ENCODE measurements at places on chromosomes 13 and 19.

GRCh38 chr13:34466301-34466700 is 475.8 kb upstream of the NBEA start:
- DNase-seq, result no peak

DNA sequence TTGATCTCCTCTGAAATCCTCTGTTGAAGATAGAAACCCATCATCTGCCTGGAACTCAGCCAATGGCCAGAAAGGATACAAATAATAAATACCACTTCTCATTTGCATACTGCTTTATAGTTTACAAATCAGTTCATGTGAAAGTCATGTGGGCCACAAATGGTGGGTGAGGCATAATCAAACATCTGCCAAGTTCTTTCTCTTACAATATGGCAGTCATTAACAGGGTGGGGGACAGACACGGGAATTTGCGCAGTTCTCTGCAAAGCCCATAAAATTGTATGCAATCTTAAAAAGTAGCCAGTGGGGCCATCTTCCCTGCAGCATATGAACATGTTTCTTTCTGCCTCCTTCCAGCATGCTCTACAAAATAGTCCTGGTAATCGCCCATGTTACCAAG is 59.6 kb downstream of the NUFIP1 start:
- DNase-seq, result no peak

GRCh38 chr19:30690935-30691818 is 319.0 kb downstream of the ZNF536 start:
- DNase-seq, result no peak

DNA sequence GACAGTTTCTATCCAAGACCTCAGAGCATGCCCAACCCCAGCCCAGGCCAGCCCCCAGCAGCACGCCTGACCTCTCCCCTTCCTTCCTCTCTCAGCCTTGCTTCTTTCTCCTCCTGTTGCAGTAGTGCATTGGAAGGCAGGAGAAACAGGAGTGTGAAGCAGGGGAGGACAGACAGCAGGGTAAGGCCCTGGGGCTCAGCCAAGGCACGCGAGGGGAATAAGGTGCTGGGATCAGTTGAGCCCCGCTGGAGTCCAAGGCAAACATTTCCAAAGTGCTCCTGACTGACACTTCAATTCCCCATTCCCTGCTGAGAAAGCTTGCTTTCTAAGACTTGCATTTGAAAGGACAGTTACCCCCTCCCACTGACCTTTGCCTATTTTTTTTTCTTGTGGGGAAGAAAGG is 73.1 kb upstream of the OLFM4 start:
- no peak for DNase-seq

GRCh38 chr13:110869805-110870706 is 44.8 kb downstream of the ANKRD10 start:
- no peak for DNase-seq

- no peak for DNase-seq
Observed at GRCh38 chr13:25677956-25678355, 306.2 kb downstream of the ATP8A2 start.

- DNase-seq, result no peak
Observed at GRCh38 chr19:14142262-14143190, 6.1 kb upstream of the ASF1B start.

- DNase-seq, result no peak
Observed at GRCh38 chr19:43747557-43748204, 7.1 kb downstream of the SMG9 start.

DNA sequence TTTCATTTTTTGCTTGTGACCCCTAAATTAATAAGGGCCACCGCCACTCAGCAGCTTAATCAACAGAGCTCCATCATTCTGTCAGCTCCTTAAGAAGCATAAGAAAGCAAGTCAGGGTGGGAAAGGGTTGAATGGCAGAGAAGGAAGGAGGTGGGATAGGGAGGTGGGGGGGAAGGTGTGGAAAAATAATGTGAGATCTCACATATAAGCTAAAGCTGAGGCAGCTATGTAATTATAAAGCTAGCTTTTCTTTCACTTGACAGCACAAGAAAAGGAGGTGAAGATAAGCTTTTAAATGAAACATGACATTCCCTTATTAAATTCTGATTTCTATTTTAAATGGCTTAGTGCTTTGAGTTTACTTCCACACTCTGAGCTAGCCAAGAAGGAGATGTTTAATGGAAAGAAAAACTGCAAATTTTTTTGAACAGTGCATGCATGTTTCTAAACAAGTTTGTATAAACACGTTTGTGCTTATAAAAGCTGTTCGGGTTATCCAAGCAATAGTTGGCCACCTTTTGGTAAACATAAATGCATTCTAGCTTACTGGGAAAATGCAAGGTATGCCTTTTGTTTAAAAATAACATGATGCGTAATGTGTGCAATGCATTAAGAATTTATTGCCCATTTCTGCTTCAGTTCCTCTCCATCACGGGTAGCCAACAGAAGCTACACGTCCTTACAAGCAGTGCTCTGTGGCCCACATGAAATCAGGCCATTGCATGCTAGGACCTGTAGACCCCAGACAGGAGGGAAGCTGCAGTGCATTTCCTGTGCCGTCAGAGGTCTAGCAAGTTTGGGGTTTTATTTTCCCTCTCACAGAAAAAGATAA is 96.2 kb downstream of the LHFPL6 start:
- DNase-seq, result no peak

- DNase-seq, result no peak
Observed at GRCh38 chr13:27917121-27917947, 2.5 kb upstream of the PDX1 start.

- no peak for DNase-seq
Observed at GRCh38 chr13:46778890-46779289, 18.1 kb downstream of the ESD start.

GRCh38 chr13:47474839-47475238 is 526.2 kb downstream of the SUCLA2 start:
- DNase-seq, result no peak

Data from stimulated activated naive CD4-positive, alpha-beta T cell (primary cell).